ENCODE measurements at places on chromosomes 1 and 21.

DNA sequence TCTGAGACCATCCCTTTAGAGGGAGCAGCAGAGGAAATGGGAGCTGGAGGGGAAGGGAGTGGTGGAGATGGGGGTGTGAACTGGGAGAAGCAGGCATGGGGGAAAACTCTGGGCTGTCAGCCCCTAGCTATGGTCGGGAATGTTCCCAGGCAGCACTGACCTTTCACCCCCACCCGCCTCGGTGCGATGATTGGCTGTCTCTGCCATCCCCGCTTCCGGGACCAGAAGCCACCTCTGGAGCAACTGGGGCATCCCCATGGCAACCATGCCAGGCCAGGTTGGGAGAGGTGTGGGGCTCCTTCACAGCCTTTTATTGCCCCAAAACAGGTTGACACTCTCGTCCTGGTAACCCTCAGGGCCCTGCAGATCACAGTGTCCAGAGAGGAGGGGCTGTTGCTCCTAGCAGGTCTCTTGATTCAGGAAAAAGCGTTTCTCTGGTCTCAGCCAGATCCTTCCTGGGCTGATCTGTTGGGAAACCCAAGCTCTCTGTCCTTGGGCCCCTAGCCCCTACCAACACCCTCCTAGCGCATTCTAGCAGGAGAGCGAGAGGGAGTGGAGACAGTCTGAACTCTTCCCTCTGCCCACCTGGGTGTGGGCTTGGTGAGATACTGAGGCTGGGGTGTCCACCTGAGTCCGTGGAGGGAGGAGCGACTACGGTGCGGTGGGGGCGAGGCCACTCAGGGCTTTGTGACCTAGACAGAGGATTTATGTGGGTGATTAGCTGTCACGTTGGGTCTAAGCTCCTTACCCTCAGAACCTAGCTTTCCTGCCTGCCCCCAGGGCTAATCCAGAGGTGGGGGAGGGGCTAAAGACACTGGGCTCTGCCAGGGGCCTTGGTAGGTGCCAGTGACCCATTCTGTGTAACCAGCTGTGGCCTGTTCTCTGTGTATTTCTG is 12.2 kb upstream of the SLC6A9 start:
- no peak for DNase-seq

GRCh38 chr1:8687538-8687937 is 129.9 kb downstream of the RERE start:
- DNase-seq = no peak

GRCh38 chr1:199685369-199685768 is 342.1 kb upstream of the NR5A2 start:
- DNase-seq = no peak

GRCh38 chr1:184629266-184629665 is 125.4 kb downstream of the EDEM3 start:
- no peak for DNase-seq

GRCh38 chr1:10899490-10900250 is 103.2 kb upstream of the CASZ1 start:
- DNase-seq = no peak

- DNase-seq = no peak
Measured at GRCh38 chr21:33402001-33402979, 923 bp upstream of the IFNGR2 start.

DNA sequence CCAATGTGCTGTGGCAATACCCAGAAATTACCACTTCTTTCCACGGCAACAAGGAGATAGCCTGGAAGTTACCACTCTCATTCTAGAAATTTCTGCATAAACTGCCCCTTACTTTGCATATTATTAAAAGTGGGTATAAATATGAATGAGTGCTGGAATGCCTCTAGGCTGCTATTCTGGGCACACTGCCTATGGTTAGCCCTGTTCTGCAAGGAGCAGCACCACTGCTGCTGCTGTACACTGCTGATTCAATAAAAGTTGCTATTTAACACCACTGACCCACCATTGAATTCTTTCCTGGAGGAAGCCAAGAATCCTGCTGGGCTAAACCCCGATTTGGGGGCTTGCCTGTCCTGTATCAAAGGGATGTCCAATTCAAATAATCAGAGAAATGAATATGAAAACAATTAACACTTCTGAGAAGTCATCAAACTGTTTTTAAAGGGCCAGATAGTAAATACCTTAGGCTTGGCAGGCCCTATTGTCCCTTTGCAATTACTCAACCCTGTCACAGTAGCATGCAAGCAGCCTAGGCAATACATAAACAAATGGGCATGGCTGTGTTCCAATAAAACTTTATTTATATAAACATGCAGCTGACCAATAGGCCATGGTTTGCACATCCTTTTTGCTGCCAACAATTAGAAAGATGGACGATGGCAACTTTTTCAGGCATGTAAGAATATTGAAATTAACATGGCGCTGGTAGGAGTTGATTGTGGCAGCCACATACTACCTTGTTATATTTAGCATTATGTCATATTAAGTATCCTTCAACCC is 369.4 kb upstream of the B3GALT2 start:
- DNase-seq = no peak

DNA sequence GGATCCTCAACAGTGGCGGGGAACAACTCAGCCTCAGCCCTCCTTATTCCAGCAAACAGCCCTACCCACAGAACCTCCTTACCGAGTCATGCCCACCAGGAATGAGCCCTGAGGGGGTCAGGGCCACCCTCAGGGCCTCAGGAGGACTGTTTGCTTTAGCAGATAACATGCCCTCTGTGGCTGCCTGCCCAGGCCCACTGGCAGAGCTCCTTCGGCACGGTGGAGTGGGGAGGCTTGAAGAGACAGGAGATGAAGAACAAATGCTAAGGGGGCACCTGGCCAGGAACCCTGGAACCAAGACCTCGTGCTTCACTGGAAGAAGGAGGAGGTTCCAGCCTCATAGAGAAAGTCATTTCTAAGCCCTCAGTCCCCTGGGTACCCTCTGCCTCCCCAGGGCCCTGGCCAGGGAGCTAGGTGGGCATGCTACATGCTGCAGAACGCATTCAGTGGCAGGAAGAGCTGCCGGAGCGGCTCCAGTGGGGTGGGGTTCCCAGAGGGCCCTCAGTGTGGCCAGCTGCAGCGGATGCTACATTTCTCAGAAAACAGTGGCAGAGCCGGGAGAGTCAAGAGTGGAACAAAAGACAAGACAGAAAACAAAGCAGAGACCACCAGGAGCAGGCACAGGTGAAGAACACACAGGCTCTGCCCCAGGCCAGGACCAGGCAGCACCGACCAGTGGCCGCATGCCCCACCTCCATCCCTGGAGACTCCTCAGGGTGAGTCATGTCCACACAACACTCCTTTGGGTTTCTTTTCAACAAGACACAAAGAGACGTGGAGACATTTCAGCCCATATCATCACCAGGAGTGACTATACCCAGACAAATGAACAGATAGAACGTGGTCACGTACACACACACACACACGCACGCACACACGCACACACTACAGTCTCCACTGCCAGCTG is 39.8 kb downstream of the RIMS3 start:
- no peak for DNase-seq

DNA sequence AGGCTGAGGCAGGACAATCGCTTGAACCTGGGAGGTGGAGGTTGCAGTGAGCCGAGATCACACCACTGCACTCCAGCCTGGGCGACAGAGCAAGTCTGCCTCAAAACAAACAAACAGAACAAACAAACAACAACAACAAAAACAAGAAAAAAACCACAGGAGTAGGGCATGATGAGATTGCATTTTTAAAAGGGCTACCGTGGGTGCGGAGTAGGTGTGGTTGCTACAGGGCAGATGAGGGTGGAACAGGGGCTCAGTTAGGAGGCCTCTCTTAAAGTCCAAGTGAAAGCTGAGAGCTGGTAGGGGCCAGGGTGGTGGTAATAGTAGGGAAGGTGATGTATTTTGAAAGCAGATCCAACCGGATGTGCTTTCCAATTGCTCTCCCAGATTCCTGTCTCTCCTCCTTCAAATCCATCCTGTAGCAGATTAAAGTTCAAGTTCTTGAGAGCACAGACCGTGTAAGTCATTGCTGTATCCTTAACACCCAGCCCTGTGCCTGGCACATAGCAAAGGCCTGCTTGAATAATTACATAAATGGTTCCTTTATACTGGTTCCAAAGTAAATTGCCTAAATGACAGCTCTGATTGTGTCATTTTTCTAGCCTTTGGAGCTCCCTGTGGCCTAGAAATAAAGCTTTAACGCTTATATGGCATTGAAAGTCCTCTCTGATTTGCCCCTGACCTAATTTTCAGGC is 4.2 kb upstream of the LINGO4 start:
- no peak for DNase-seq

DNA sequence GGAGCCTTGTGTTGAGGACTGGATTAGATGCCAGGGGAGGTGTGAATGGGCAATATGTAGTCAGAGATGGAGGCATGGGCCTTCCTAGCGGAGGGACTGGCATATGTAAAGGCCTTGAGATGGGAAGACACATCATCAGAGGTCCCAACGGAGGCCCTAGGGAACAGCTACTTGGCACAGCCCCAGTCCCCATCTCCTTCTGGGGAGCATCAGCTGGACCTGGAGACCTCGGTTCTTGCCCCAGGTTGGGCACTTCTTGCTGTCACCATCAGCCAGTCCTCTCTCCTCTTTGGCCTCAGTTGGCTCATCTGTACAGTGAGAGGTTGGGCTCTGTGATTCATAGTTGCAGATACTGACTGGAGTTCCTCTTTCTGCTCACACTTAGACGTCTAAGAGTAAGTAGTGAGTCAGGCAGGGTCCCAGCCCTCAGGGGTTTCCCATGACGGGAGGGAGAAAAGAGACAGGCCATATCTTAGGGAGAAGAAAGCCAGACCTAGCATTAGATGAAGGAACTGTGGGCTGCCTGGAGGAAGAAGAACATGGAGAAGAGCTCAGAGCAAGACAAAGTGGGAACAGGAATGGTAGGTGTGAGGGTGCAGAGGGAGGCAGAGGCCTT is 3.4 kb upstream of the MARCKSL1 start:
- DNase-seq = no peak

DNA sequence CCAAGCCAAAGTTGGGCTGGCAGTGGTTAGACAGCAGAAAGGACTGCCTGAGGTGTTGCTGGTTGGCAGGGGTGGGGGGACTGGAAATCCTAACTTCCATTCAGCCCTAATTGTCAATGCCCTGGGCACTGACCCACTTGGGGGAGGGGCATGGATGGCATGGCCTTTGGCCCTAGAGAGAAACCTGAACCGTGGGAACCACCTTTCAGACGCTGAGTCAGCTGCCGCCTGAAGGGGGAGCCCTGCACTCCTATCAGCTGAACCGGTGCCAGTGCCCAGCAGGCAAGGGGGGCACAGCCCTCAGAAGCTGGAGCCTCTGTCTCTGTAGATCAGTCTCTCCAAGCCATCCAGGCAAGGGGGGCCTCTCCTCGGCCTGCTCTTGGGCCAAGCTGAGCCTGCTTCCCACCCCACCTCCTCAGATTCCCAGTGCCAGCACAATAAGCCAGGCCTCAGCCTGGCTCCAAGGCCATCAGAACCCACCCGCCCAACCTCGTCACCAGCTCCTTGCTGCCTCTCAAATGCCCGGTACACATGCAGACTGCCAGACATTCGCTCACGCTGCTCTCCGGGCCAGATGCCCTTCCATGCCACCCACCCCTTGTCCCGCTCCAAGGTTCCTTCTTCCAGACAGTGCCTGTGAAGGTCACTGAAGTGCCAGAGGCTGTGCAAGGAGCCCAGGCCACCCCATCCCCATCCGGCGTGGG is 11.6 kb downstream of the TINAGL1 start:
- DNase-seq = no peak

GRCh38 chr1:205581321-205581980 is 50.4 kb downstream of the ELK4 start:
- DNase-seq = no peak

- no peak for DNase-seq
Measured at GRCh38 chr1:116855191-116855619, 54.5 kb upstream of the PTGFRN start.

DNA sequence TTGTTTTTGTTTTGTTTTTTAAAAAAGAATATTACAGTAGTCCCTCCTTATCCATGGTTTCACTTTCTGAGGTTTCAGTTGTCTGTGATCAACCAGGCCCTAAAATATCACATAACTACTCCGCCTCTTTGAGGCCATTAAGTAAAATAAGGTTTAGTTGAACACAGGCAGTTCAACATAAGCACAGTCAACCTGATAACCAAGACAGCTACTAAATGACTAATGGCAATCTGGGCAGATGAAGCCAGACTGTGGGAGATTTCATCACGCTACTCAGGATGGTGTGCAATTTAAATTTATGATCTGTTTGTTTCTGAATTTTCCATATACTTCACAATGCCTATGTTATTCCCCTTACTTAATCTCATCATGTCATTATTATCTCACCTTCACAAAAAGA is 30.1 kb downstream of the LDLRAD1 start:
- no peak for DNase-seq

- no peak for DNase-seq
Measured at GRCh38 chr1:37725851-37726613, 33.7 kb downstream of the CDCA8 start.

- peak; percentile 31 for DNase-seq
Measured at GRCh38 chr1:109273570-109274288, 9.2 kb downstream of the PSRC1 start.

DNA sequence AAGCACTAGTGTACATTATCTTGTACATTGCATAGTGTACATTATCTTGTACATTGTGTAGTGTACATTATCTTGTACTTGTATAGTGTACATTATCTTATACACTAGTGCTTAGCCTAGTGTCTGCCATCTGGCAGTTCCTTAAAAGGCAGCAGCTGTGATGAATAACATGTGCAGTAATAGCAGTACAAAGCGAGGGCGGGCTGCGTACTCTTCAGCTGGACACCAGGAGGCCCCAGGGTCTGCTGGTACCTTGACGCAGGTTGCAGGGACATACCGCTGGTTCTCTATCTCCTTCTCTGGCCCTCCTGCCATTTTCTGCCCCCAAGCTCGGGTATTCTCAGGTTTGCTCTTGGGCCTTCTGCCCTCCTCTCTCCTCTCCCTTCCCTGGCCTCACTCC is 149.6 kb downstream of the SEC16B start:
- no peak for DNase-seq

GRCh38 chr1:202860744-202861419 is 28.1 kb downstream of the RABIF start:
- peak; percentile 97 for DNase-seq

- no peak for DNase-seq
Measured at GRCh38 chr1:7062346-7063061, 277.2 kb downstream of the CAMTA1 start.

DNA sequence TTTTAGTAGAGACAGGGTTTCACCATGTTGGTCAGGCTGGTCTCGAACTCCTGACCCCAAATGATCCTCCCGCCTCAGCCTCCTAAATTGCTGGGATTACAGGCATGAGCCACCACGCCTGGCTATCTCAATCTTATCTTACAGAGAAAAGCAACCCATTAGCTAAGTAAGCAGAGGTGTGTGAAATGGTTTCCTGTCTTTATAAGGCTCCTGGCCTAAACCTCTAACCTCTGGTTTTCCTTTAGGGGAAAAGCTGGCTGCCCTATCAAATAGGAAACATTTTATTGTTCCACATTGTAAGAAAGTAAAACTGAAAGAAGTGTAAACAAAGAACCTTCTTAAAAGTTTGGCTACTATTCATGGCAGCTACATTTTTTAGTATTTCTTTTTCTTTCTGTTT is 78.3 kb upstream of the MORC3 start:
- DNase-seq = no peak
